PC-9 (cell line): ENCODE measurements at places on chromosomes 1 and 21. TPM values are rescaled to one million over a fixed set of nuclear protein-coding genes. Genes with fewer than 3 reads are reported as not detected.
A peak's percentile ranks its signal among the peaks of the same experiment; 100 is the strongest.

Gene HTR6
- total RNA-seq, result not detected in 2 replicates

Gene MTARC2
- total RNA-seq, result 23.1 and 32.2 TPM in 2 replicates

GRCh38 chr1:66438062-66438461 lies 95.9 kb upstream of the SGIP1 start:
- DNase-seq, result no peak
- no peak overlapping the region for H3K4me3 ChIP-seq
- no peak overlapping the region for H3K27ac ChIP-seq
- H3K4me1 ChIP-seq, result peaks cover 8% of the 10 kb centered on the region; the same call in 1 of the 2 replicates

GRCh38 chr1:64505232-64505943 lies 35.5 kb downstream of the CACHD1 start:
- no peaks in the 10 kb centered on the region for H3K27me3 ChIP-seq
- H3K4me3 ChIP-seq, result peak overlapping the region; percentile 58
- H3K4me1 ChIP-seq, result peaks cover 14% of the 10 kb centered on the region
- no peaks in the 10 kb centered on the region for H3K36me3 ChIP-seq
- H3K27ac ChIP-seq, result no peak overlapping the region

DNA sequence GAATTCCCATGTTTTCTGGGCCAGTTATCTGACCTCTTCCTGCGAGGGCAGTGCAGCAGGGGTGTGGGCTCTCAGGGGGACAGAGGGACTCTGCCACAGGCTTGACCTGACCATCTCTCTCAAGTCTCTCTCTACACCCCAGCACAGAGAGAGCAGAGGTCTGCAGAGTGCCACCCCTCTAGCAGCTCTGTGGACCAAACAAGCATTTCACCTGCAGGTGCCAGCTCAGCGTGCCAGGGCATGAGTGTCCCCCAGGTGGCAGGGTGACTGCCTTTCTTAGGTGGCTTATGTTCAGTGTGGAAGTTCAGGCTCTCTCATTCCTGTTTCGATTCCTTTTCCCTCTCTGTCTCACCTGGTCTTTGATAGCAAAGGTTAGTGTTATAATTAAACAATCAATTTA lies 191.3 kb downstream of the CACNA1E start:
- H3K27me3 ChIP-seq, result peaks cover 19% of the 10 kb centered on the region; the same call in 1 of the 2 replicates
- H3K4me1 ChIP-seq, result no peaks in the 10 kb centered on the region
- DNase-seq, result no peak
- no peak overlapping the region for H3K27ac ChIP-seq

- peak overlapping the region; percentile 89 for H3K4me3 ChIP-seq
- peaks cover 26% of the 10 kb centered on the region for H3K4me1 ChIP-seq
- no peak for DNase-seq
- H3K36me3 ChIP-seq, result peaks cover 5% of the 10 kb centered on the region
- no peak overlapping the region for H3K27ac ChIP-seq
Observed at GRCh38 chr1:84574936-84575335, 696 bp upstream of the CTBS start.

GRCh38 chr21:31629972-31630711 lies 29.4 kb upstream of the SOD1 start:
- DNase-seq, result peak; percentile 91
- no peaks in the 10 kb centered on the region for H3K36me3 ChIP-seq
- H3K4me3 ChIP-seq, result no peak overlapping the region
- no peaks in the 10 kb centered on the region for H3K27me3 ChIP-seq
- H3K27ac ChIP-seq, result no peak overlapping the region
